Calu3 (cell line): ENCODE measurements at places on chromosomes 11 and 22. TPM values are rescaled to one million over a fixed set of nuclear protein-coding genes. Genes with fewer than 3 reads are reported as not detected.
A peak's percentile ranks its signal among the peaks of the same experiment; 100 is the strongest.

- no peak for DNase-seq
These were observed 22.9 kb upstream of the ROBO3 start for GRCh38 chr11:124842305-124842704.

DNA sequence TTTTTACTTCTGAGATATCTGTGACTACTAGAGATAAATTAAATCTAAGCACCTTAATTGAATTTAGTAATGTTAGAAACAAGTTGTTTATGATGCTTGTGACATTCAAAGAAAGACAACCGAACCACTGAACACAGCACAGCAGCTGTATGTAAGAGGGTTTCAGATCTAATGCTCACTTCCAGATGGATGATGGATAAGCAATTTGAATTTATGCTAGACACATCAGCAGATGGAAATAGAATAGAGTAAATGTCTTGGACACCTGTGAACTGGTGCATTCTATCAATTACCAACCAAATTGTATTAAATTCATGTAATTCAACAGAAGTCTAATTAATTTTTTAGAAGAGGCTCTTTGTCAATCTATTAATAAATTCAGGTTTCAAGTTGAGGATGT is 306.3 kb downstream of the CNTN5 start:
- no peak for DNase-seq

GRCh38 chr22:40401532-40401931 is 31.1 kb downstream of the SGSM3 start:
- DNase-seq: no peak

- DNase-seq: no peak
These were observed 97.2 kb upstream of the CEP126 start for GRCh38 chr11:101817581-101817980.

GRCh38 chr11:95926726-95927125 is 2.8 kb upstream of the MTMR2 start:
- no peak for DNase-seq

- peak; percentile 52 for DNase-seq
These were observed 912 bp downstream of the KREMEN1 start for GRCh38 chr22:29073618-29074275.

- no peak for DNase-seq
These were observed 1.3 kb upstream of the HBB start for GRCh38 chr11:5228124-5228523.

GRCh38 chr22:43923191-43923590 is 414 bp upstream of the PNPLA3 start:
- no peak for DNase-seq

- DNase-seq: no peak
These were observed 111.4 kb upstream of the TBCEL start for GRCh38 chr11:120912504-120912903.

DNA sequence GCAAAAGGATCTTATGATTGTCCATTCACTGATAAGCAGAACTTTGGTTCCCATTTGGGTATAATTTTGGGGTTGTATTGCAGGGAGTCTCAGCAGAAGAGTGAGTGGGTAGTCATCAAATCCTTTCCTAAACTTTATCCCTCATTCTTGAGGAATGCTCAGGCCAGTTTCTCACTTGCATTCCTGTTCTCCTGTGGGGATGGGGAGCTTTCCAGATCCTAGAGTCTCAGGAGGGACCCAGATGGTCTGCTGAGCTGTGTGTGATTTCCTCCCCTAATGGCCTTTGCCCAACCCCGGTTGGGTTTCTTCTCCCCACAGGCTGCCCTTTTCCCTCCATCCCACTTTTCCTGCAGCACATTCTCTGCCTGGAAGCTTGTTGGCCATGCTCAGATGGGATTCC is 79.9 kb downstream of the MIAT start:
- DNase-seq: no peak

DNA sequence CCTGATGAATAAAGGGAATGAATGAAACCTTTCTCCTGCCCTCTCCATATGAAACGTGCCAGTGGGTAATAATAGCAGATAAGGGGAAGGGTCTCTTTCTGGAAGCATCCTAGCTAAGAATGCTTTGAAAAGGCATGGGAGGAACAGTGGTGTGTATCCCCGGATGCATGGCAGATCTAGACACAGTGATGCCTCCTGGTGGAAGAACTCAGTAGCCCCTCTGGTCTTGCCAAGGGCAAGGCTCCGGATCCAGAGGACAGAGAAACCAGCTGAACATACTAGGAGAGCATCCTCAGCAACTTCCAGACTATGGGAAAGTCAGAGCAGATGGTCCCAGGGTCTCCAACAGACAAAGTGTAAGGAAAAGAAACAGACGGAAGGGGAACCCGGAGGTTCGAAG is 6.4 kb downstream of the BAIAP2L2 start:
- no peak for DNase-seq

DNA sequence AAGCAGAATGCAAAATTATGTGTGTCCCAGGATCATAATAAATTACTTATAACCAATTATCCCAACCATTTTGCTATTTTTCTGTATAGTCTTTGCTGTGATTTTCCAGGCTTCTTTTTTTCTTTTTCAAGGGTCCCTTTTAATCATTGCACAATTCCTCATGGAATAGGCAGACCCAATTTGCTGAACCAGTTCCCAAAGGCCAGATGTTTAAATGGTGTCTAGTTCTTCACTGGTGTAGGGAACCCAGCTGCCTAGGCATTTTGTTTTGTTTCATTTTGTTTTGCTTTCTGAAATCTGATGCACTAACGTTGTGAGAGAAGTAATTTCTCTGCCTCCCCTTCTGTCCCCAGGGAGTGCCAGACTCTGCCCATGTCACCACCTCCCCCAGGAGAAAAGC is 60.4 kb downstream of the CHST1 start:
- no peak for DNase-seq

- DNase-seq: no peak
These were observed 1.7 kb upstream of the CAVIN3 start for GRCh38 chr11:6321961-6322362.

DNA sequence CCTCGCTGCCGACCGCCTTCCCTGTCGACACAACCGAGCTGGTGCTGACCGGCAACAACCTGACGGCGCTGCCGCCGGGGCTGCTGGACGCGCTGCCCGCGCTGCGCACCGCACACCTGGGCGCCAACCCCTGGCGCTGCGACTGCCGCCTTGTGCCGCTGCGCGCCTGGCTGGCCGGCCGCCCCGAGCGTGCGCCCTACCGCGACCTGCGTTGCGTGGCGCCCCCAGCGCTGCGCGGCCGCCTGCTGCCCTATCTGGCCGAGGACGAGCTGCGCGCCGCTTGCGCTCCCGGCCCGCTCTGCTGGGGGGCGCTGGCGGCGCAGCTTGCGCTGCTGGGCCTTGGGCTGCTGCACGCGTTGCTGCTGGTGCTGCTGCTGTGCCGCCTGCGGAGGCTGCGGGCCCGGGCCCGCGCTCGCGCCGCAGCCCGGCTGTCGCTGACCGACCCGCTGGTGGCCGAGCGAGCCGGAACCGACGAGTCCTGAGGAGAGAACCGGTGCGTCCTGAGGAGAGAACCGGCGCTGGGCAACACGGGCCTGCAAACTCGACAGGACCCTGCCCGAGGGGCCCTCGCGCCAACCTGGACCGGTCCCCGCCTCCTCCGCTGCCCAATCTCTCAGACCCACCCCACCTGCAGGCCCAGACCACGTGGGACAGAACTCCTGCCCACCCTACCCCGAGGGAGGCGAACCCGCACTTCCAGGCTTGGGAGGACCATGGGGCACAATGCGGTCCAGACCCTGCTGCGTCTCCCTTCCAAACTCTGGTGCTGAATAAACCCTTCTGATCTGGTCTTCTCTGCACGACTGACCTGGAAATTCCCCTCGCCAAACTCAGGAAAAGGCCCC is 866 bp downstream of the GP1BB start:
- peak; percentile 56 for DNase-seq

DNA sequence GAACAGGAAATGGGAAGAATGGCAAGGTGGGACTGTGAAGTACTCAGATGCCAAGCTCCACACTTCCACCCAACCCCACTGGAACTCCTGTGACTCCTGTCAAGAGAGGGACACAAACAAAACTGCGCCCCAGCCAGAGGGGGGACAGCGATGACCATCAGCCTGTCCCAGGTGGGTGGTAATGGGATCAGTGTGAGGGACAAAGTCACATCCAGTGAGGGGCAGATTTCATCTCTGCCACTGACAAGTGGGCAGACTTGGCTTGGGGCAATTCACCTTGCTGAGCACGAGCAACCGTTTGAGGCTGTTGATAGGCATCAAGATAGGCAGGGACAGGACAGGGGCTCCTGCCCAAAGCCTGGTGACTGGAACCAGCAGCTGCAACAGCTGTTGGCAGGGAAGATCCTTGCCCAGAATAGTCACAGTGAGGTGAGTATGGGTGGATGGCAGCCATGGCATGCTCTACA is 105.4 kb upstream of the PITPNB start:
- DNase-seq: no peak

GRCh38 chr22:48705917-48706605 is 1121.6 kb downstream of the BRD1 start:
- no peak for DNase-seq

GRCh38 chr11:72681226-72682153 is 7.3 kb upstream of the PDE2A start:
- DNase-seq: no peak

DNA sequence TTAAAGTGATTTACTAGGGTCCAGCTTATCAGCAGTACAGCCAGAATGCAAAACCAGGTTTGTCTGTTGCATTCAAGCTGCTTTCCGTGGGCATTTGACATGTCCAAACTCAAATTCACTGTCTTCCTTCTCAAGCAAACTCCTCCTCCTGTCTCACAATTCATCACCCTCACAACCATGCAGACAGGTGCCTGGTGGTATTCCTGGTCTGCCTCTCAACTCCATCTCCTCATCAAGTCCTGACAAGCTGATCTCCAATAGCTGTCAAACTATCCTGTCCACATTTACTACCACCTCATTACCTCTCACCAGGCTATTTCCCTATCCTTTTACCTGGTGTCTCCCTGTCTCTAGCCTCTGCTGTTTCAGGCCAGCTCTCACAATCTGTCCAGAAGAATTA is 49.1 kb upstream of the LYVE1 start:
- DNase-seq: no peak

DNA sequence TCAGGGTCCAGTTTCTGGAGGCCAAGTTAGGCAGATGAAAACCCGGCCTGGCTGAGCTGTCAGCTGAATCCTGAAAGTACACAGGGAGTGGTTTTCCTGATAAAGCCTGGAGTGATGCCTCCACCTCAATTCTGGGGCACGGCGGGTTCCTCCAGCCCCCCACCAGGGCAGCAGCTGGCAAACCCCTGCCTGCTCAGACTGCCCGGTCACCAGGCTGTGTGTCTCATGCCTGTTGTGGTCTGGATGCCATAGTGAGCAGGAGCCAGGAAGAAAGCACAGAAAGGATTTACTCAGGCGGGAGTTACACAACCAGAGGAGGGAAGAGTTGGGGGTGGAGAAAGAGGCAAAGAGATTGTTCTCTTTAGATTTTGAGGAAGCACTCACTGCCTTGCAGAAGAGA is 119.9 kb upstream of the RASSF10 start:
- DNase-seq: no peak

DNA sequence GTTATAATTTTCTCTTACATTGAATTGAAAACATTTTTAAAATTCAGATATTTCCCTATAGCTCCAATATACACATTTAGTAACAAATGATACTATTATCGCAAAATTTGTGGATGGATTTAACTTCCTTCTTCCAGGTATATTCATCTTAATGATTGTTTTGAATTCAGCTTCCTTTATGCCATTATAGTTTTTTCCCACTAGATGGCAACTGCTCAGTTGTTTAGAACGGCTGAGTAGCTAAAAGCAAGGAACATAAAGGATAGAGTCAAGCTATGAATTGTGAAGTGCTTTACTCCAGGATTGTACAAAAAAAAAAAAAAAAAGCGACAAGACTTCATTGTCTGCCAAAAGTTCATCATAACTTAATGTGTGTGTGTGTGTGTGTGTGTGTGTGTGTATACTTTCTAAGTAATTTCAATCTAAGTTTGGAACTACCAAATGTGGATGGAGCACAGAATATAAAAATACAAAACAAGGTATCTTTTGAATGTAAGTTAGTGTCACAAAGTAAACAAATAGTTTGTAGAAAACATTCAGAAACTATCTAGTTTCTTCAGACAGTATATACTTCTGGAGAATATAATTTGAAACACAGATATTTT is 846.4 kb downstream of the DLG2 start:
- DNase-seq: no peak

- no peak for DNase-seq
These were observed 115.5 kb downstream of the UVRAG start for GRCh38 chr11:75930534-75930933.

GRCh38 chr11:61567286-61568061 is 13.4 kb downstream of the SYT7 start:
- peak; percentile 86 for DNase-seq

GRCh38 chr11:133204158-133204557 is 328.1 kb downstream of the OPCML start:
- no peak for DNase-seq

DNA sequence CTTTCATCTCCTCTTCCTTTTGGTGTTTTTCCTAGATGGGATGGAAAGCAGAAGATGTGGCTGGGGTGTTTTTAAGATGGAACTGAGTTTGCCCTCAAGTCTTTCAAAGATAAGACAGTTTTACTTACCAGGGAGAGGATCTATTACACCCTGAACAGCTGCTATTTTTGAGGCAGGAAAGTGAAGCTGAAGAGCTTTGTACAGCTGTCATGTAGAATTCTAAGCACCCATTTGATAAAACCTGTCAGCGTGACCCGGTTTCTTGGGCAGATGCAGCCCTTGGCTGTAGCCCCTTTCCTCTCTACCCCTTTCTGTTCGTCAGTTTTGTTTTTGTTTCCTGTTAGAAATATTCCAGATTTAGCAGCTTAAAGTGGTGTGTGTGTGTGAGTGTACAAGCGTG is 35.2 kb downstream of the FAT3 start:
- no peak for DNase-seq

Gene C22orf42
- total RNA-seq: not detected in 2 replicates

Gene OR4A16
- total RNA-seq: not detected in 2 replicates

Gene ASPHD2
- 0.40 and 0.71 TPM in 2 replicates for total RNA-seq

Gene SLC25A1
- 118 and 120 TPM in 2 replicates for total RNA-seq

Gene APOL1
- 313 and 501 TPM in 2 replicates for total RNA-seq

Gene PHRF1
- 42.3 and 43.2 TPM in 2 replicates for total RNA-seq

Gene CRYBA4
- not detected in 2 replicates for total RNA-seq

Gene BTBD18
- not detected in 2 replicates for total RNA-seq

Gene CARNS1
- total RNA-seq: 0.10 TPM in 1 of 2 replicates, not detected in the other
